ENCODE measurements at places on chromosomes 2 and 18. TPM values are rescaled to one million over a fixed set of nuclear protein-coding genes. Genes with fewer than 3 reads are reported as not detected.
A peak's percentile ranks its signal among the peaks of the same experiment; 100 is the strongest.

- DNase-seq: no peak
Measured at GRCh38 chr2:220935789-220936321, 636.2 kb downstream of the EPHA4 start.

DNA sequence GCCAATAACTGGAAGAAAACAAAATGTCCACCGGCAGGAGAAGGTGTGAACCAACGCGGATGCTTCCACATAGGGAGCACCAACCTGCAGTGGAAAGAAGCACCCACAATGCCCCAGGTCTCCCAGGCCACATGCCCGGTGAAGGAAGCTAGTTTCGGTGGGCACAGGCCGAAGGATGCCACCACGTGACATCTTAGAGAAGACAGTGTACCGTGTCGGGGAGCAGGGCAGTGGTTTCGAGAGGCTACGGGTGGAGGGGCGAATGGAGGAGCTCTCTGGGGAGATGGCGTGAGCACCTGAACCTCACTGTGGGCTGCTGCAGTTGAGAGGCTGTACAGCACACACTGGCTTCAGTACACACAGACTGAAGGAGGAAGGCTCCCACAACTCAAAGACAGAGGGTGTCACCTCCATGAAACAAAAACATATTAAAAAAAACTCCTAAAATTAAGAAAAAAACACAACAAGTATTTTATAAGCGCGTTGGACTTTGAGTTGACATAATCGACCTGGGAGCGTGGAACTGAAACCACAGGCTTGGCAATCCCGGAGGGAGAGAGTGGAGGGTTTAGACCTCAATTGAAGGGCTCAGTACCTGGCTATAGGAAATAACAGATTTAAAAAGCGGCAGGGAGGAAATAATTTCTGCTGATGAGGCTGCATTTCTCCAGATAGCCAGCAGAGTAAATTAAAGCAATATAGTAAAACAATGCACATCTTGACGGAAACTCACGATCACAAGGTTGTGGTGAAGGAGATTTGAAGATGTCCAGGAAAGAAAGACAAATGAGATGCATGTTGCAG is 160.1 kb downstream of the RTP5 start:
- no peak for DNase-seq

GRCh38 chr2:2787301-2787907 is 456.3 kb upstream of the MYT1L start:
- no peak for DNase-seq

DNA sequence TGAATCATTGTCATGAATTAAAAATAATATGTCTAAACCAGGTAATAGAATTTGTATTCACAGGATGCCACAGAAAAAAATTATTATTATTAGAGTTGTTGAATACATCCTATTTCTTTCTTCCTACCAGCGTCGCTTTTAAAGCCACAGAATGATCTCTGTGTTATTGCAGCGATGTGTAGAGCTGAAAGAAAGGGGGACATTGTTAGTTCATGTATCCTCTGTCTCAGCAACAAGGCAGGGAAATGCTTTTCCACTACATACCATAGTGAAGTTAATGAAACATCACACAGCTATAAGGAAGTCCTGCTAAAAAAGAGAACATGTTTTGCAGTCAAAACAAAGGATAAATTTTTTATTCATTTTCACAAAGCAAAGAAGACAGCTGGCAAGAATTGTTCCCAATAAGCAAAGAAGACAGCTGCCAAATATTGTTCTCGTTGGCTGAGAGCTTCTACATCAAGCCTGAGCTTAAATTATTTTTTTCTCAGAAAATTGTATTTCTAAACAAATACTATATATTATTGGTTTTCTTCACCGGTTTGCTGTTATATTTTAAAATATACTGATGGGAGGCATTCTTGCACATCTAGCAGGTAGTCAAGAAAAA is 1234.4 kb downstream of the SUCLG1 start:
- DNase-seq: no peak

GRCh38 chr2:1673160-1673944 is 71.0 kb downstream of the PXDN start:
- no peak for DNase-seq

- no peak for DNase-seq
Measured at GRCh38 chr2:75390169-75390568, 170.6 kb downstream of the EVA1A start.

DNA sequence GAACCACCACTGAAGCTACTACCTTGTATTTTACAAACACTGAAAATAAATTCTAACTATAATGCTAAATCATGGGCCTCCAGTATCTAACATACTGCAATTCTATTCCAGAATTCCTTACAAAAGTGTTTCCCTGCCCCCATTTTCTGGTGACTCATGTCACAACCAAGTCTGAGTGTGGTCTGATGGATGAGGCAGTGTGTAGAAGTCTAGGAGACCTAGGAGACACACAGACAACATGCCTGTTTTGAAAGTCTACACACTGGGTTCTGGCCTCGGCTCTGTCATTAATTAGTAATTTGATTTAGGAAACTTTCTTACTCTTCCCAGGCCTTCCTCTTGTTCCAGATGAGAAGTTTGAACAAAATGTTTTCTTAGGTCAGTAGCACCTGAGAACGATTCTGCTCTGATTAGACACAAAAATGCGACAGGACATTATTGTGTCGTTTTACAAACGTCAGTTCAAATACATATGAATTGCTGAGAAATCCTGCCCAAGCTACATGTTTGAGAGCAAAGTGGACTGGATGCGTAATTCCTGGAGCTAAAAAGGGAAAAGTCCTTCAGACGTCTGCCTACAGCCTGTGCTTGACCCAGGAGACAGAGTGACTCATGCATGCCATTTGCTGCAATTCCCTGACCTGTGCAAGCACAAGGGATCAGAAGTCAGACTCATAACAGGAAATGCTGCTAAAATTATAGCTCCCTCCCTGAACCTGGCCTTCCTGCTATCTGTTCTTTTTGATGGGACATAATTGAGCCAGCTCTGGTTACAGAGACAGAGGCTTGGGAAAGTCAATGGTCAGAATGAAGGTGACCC is 494.4 kb downstream of the SOX11 start:
- no peak for DNase-seq

DNA sequence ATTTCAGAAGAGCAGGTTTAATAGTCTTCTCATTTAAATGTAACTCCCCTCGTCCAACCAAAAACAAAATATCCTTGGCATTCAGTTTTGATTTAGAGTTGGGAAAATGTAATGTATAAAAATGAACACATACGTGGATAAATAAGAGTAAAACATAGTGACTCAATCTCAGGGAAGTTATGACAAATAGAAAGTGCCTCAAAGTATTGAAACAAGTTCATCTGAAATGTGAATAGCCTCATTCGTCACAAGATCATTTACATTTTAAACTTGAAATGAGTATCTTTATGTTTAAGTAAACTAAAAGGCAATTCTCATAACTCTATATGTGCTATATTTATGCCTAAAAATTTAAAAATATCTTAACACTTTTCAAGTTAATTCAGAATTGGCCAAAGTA is 122.2 kb upstream of the SMAD7 start:
- DNase-seq: no peak

GRCh38 chr2:64932371-64933216 is 56.6 kb upstream of the SLC1A4 start:
- no peak for DNase-seq

DNA sequence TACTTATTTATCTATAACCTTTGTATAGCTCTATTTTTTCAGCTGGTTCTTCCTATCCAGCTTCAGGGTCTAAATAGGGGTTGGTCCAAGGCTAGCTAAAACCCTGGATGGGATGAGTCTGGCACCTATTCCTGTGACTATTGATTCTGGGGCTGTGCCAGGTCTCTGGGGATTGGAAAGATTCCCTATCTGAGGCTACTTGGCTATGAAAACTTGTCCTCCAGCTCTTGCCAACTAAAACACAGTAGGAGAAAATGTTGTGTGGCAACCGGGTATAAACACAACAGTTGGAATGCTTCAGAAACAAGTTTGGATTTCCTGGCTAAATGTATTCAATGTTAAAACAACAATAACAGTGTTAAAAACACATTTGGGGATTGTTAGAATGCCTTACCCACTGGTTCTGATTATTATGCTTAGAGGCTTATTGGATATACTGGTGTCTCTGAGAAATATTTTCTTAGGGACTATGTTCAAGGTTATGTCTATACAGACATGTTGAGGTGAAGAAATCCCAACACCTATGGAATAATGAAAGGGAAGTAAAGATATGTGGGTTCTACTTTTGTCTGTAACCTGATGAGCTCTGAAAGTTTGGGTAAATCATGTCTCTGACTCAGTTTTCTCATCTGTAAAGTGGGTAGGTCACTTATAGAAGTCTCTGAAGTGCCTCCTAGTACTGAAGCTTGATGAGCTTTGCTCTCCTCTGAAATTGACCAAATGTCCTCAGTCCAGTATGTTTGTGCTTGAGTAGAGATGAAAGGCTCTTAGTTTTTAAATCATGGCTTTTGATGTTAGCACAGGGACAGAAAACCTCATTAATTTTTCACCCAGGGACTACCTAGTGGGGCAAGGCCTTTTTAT is 460.7 kb downstream of the MTX2 start:
- DNase-seq: no peak

GRCh38 chr2:40332191-40332826 is 119.6 kb downstream of the SLC8A1 start:
- no peak for DNase-seq

- no peak for DNase-seq
Measured at GRCh38 chr2:20443276-20443920, 3.5 kb upstream of the RHOB start.

DNA sequence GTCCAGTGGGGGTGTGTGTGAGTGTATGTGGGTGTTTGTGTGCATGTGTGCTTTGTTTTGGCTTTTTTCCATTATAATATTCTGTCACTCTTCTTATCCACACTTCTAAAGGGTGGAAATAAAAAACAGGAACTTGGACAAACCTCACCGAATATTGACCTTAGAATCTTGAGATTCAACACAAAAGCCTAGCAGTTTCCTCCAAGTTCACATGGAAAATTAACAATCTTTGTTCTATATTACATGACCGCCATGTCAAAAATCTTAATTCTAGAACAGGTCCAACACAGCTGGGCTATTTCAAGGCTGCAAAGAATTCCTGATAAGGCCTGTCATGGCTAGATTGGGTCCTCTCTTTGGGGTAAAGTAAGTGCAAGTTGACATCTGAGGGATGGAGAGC is 169.3 kb upstream of the OSR1 start:
- DNase-seq: no peak

DNA sequence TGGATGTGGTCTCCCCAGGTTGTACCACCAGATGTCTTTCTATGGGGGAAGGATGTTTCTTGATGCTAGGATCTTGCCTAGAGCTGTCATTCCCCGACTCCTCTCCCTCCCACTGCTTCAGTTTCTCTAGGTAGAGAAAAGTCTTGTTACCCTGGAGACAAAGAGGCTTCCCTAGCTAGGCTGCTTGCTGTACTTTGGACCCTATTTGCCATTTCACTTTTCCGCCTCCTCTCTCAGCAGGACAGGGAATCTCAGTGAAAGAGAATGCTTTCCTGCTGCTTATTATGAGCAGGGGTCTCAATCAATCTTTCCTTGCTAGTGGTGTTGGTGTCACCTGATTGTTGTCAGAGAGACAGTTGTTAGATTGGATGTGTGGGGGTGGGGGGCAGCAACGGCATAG is 818.8 kb upstream of the GYPC start:
- DNase-seq: no peak

DNA sequence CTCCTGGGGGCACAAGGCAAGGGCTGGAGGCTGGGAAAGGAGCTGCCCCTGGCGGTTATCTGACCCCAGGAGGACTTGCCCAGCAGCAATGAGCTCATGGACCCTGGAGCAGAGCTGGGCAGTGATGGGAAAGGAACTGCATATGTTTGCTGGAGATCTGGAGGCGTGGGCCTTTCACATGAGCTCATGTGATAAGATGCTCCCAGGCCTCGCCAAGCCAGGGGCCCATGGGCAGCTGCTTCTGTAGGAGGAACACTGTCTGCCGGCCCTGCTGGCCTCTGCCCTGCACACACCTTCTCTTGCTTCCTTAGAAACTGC is 9.0 kb upstream of the NPPC start:
- DNase-seq: no peak

GRCh38 chr18:67730886-67731285 is 214.4 kb upstream of the DSEL start:
- DNase-seq: peak; percentile 53

GRCh38 chr2:105052773-105053172 is 14.9 kb downstream of the MRPS9 start:
- no peak for DNase-seq

GRCh38 chr2:9800639-9800974 is 42.7 kb upstream of the TAF1B start:
- DNase-seq: no peak

- no peak for DNase-seq
Measured at GRCh38 chr2:176872406-176872805, 340.2 kb upstream of the HNRNPA3 start.

ENOSF1 gene
- polyA plus RNA-seq: 16.4 TPM

MLPH gene
- 16.1 TPM for polyA plus RNA-seq

ACMSD gene
- not detected for polyA plus RNA-seq

C2orf66 gene
- polyA plus RNA-seq: 0.23 TPM

LIMS2 gene
- polyA plus RNA-seq: 33.2 TPM

FAM237A gene
- polyA plus RNA-seq: not detected
